ENCODE measurements at places on chromosomes 4 and X.
A peak's percentile ranks its signal among the peaks of the same experiment; 100 is the strongest.

GRCh38 chr4:137116144-137116543, 416.1 kb downstream of the PCDH18 start:
- DNase-seq: no peak

- no peak for DNase-seq
Measured at GRCh38 chrX:17773221-17773876, 36.1 kb downstream of the SCML1 start.

- no peak for DNase-seq
Measured at GRCh38 chrX:153884136-153884535, 1.8 kb downstream of the L1CAM start.

DNA sequence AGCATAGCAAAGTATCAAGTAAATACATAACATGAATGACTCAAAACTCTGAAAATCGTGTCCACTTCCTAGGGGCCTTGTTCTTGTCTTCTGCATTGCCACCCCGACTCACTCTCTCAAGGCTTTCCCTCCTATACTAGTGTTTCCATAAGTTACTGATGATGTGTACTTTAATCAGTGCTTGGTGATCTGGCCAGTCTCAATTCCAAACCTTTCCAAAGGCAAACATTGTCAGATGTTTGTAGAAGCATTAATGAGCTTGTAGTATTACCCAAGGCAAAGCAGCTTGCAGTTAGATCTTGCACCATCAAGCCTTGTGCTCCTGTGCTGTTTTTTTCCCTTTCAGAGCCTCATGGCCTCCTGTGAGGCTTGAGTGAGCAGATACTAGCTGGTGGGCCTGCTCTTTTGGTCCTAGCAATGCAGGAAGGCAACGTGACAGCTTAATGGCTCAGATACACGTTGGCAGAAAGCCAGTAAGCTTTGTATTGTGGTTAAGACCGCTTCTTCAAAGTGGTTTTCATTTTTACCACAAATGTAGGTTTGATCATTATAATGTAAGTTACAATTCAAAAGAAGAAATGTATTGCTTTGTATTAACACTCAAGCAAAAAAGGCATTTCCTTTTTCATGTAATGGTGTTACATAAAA, 51.8 kb downstream of the RBPJ start:
- peak; percentile 52 for DNase-seq

DNA sequence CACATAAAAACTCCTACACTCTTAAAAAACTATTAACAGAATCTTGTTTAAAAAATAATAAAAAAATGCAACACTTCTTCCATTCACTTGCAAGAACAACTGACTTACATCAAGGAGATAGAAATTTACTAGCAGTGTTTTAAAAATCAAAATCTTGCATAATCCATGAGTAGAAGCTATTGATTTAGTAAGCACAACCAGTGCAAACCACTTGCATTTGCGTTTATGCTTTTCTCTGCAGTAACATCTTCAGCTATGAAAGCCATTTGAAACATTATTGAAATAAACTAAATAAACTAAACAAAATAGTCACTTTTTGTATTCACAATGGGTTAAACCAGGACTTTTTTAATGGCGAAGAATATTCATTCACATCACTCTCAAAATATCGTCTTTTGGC, 389.2 kb upstream of the EMCN start:
- DNase-seq: no peak

- no peak for DNase-seq
Measured at GRCh38 chr4:39635023-39635422, 3.6 kb downstream of the SMIM14 start.

GRCh38 chrX:72100824-72101351, 30.8 kb downstream of the RTL5 start:
- peak; percentile 25 for DNase-seq

All from NCI-H510A treated with DMSO at 0.1 percent for 48 hours (cell line).